ENCODE measurements at places on chromosomes 7 and 10.

DNA sequence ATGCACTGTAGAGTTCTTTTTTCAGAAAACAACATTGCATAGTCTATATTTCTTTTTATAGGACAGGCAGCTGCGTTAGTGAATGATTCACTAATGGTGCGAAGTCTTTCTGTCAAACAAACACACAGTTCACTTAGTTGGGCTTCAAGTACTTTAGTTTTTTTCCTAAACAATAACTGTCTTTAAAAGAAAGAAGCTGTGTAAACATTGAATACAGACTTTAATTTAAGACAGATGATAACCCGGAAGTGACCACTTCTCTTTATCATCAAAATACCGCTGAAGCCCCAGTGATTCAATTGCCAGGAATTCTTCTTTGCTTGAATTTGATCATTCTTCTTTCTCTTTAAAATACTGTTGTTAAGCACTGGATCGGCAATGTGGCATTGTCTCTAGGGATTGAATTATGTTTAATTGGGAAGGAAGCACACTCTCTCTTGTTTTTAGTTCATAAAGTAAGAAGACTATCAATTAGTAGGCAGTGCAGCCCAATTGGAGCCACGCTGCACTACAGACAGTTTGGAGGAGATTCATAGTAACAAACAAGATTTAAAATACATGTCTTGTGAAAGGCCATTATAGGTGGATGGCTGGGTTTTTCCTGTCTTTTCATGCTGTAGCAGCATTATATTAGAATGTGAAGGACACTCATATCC, 30.4 kb downstream of the CNTNAP2 start:
- DNase-seq = no peak

GRCh38 chr10:13592306-13592705, 5.5 kb downstream of the PRPF18 start:
- no peak for DNase-seq

GRCh38 chr7:37440738-37441385, 7.8 kb downstream of the ELMO1 start:
- DNase-seq = no peak

DNA sequence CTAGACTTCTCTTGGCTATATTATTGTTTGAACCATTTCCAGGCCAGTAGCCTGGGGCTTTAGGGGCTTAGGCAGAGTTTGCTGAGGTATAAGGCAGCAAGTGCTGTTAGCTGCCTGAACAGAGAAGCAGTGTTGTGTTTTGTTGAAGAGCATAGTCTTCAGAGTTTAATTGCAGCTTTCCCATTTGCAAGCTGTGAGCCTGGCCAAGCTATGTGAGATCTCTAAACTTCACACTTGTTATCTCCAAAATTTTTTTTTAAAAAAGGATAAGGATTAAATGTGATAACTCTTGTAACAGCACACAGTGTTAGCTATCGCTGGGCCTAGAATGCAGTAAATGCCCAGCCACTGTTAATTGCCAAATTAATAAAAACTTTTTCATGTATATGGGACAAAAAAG, 782.4 kb downstream of the REEP3 start:
- no peak for DNase-seq

GRCh38 chr7:97835296-97836138, 36.7 kb downstream of the ASNS start:
- DNase-seq = peak; percentile 42

DNA sequence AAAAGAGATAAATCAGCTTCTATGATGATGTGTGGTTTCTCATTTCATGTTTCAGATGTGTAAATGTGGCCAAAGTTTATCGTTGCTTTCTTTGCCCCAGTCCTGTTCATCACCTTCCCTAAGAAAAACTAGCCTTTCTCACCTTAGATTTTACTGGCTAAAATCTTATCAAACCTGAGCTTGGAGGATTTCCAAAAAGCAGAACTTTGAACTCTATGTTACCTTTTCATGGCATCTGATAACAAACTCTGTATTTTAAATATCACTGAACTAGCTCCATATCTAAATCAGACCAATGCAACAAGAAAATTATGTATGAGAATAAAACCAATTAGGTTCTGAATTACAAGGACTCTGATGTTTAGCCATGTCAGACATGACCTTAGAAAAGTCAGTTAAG, 323.4 kb upstream of the DGKB start:
- no peak for DNase-seq

DNA sequence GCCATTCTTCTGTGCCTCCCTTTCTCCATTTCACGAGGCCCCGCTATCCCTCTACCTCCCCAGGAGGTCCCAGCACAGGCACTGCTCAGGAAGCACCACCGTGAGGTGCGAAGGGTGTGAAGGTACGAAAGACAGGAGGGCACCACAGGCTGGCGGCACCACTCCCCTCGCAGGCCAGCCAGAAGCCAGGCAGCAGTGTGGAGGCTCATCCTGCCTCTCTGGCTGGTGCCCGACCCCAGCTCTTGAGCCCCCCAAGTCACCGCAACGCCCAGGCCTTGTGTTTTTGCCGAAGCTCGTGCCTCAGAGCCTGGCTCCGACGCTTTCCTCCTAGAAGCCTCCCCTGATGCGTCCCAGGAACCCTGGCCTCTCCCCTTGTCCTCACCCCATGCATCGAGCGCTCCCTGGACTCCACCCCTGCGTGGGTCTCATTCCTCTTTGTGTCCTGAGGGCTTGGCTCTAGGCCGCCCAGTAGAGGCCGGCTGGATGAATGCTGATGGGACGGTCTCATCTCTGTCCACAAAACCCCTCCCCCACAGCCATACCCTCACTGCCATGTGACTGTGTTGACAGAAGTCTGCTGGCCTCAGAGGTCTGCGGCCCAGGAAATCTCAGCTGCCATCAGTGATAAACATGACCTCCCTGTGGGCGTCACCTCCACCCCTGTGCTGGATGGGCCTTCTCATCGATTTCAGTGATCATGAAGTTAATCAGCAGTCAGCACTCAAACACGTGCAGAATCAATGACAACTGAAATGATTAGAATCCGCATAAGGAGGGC, 19.3 kb downstream of the BRI3 start:
- DNase-seq = no peak

DNA sequence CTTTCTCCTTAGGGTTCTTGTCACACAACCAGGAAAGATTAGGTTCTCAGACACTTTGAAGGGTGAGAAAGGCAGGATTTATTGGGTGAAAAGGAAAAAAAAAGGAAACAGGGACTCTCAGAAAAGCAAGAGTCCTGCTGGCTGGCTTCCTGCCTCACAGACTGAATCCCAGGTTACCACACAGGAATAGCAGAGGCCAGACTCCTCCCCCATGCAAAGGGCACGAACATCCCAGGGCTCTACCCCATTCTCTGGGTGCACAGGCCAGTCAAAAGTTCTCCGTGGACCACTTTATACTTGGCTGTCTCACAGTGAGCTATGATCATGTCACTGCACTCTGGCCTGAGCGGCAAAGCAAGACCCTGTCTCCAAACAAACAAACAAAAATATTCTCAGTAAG, 42.6 kb downstream of the HOXA1 start:
- DNase-seq = no peak

DNA sequence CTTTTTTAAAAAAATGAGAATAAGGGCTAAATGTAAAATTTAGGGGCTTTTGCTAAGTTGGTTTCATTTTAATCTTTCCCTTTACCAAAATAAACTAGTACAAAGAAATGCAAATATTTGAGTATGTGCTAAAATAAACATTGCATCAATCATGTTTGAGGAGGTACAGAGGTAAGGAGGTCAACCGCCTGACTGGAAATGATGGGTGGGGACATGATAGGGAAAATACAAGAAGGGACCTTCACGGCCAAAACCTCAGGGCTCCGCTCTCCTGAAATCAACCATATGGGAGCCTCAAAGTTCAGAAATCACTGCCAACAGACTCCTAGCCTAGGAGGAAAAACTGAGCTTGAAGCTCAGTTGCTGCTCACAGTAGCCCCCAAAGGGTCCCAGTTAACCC, 207.6 kb downstream of the AHR start:
- DNase-seq = peak; percentile 41

GRCh38 chr7:47937711-47938573, 10.3 kb downstream of the PKD1L1 start:
- DNase-seq = peak; percentile 82

- no peak for DNase-seq
These were observed 1.0 kb upstream of the AVPI1 start for GRCh38 chr10:97687785-97688781.

- no peak for DNase-seq
These were observed 35.5 kb upstream of the WAPL start for GRCh38 chr10:86556933-86557649.

GRCh38 chr10:110566472-110567200, 859 bp upstream of the SMC3 start:
- DNase-seq = no peak

DNA sequence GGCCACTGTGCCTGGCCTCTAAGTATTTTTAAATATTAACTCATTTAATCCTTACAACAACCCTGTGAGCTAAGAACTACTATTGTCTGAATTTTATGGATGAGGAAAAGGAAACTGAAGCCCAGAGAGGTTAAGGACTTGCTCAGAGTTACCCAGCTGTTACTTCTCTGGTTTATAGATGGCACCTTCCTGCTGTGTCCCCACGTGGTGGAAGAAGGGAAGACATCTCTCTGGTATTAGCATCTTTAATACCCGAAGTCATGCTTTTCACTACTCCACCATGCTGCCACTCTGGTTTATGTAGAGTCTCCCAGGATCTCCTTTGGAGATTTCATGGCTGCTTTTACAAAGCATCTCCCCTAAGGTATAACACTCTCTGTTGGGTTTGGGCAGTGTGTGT, 105.5 kb upstream of the MKLN1 start:
- DNase-seq = peak; percentile 7

- DNase-seq = no peak
These were observed 56.1 kb upstream of the GRB10 start for GRCh38 chr7:50838675-50839377.
